AML-193 (cell line): ENCODE measurements at places on chromosomes 7 and 10.

DNA sequence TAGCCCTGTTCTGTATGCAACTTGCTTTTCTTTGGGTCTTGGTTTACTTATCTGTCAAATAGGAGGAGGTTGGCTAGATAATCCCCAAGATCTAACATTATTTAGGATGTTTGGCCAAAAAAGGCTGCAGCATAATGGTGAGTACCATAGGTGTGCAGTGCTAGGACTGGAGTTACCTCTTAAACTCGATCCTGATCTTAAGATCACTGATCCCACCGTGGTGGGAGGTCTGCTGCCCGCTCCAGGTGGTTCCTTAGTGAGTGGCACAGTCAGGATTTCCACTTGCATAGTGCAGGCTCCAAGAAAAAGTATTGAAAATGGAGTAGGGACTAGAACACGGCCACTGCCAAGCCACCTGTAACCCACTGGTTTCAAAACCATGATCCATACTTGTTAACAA is 66.9 kb downstream of the KLHDC10 start:
- DNase-seq = no peak

- no peak for DNase-seq
Measured at GRCh38 chr10:129194181-129194870, 272.7 kb upstream of the MGMT start.

GRCh38 chr10:67519434-67519833 is 176.6 kb downstream of the CTNNA3 start:
- DNase-seq = no peak

DNA sequence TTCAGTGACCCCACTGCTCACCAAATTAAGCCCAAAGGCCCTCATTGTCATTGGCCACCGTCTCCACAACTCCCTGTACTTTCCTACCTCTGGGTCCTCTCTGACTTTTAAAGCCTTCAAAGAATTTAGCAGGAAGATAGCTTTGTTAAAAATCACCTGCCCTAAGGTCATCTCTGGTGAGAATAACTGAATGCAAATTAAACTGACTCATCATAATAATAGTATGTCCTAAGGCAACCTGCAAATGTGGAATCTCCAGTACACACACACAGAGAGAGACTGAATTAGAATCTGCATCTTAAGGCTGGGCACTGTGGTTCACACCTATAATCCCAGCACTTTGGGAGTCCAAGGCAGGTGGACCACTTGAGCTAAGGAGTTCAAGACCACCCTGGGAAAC is 24.1 kb downstream of the OAT start:
- no peak for DNase-seq

DNA sequence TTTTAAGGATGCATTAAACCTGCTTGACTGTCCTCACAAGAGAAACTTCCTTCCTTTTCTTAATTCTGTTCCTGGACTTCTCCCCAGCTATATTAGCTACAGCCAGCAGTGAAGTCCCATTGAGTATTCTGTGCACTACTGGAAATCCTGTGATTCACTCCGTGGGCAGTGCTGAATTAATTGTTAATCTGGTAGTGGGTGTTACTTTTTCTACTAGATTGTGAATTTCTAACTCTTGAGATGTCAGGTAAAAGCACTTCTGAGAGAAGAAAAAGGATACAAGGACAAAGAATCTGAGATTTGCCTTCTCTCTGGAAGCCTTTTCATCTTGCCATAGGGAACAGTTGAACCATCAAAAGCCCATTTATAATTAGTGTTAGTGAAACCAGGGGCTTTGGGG is 33.9 kb downstream of the CYCS start:
- DNase-seq = no peak

GRCh38 chr7:136947347-136947746 is 78.9 kb downstream of the CHRM2 start:
- DNase-seq = no peak

- no peak for DNase-seq
Measured at GRCh38 chr10:120984221-120984620, 133.1 kb downstream of the WDR11 start.

GRCh38 chr10:107631876-107632275 is 467.4 kb upstream of the SORCS1 start:
- DNase-seq = no peak

DNA sequence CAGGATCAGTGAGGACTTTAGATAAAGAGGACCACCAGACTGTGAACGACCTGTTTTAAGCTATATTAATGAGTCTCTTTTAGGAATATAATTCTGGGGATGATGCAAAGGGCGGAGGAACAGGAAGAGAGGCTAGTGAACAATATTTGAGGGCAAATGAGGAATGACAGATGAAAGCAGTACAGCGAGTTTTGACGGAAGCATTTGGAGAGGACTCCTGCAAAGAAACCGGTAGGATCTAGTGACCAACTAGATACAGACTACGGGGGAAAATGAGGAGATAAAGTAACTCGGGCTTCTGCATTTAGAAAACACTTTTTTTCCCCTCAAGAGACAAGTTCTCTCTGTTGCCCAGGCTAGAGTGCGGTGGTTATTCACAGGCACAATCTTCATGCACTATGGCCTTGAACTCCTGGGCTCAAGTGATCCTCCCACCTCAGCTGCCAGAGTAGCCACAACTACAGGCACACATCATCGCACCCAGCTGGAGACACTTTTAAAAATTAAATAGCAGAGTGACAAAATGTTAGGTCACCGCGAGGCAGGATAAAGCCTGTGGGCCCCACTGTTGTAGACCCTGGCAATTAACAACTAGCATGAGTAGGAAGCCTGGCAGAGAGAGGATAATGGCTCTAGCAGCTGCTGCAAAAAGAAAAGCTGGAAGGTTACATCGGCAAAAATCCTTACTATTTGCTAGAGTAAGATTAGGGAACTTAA is 143.2 kb downstream of the SRPK2 start:
- no peak for DNase-seq

DNA sequence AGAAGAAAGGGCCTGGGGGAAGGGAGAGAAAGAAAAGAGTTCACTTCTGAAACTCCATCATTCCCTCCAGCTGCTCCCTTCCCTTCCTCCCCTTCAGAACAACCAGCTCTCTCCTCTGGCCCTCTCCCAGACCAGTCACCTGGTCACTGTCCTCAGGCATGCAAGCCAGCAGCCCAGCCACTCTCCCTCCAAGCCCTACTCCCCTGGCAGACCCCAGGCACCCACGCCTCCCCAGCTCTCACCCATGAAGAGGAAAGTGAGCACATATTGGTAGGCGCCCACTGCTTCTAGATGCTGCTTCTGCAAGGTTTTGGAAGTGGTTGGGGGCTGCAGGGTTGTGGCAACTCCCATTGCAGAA is 353 bp downstream of the MOGAT3 start:
- no peak for DNase-seq

DNA sequence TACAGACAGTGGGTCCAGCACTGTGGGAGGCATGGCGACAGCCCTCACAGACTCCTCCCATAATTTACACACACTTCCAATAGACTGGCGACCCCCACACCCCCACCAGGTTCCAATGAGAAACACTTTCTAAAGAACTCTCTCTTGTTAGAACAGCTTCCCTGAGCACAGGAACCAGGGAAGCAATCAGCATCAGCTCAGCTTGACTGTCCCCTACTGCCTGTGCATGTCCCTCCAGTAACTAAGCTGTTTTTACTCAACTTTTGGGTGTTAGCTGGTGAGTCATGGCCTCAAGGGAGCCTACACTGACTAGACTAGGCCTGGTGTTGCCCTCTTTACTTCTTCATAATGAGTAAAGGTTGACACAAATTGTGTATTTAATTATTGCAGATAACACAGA is 32.6 kb upstream of the HERPUD2 start:
- no peak for DNase-seq

DNA sequence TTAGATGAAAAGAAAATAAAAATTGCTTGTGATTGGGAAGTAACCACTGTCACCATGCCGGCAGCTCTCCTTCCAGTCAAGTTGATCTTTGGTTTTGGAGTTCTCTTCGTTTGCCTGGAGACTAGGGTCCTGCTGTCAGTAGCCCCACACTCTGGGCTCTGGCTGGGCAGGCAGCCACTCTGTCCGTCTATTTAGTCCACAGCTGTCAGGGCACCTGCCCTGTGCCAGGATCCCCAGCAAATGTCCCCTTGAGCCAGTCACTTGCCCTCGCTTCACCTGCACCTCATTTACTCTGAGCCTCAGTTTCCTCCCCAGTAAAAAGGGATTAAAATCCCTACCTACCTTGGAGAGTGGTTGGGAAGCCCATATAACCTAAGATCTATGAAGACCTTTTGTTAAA is 55.5 kb downstream of the PAX2 start:
- no peak for DNase-seq

DNA sequence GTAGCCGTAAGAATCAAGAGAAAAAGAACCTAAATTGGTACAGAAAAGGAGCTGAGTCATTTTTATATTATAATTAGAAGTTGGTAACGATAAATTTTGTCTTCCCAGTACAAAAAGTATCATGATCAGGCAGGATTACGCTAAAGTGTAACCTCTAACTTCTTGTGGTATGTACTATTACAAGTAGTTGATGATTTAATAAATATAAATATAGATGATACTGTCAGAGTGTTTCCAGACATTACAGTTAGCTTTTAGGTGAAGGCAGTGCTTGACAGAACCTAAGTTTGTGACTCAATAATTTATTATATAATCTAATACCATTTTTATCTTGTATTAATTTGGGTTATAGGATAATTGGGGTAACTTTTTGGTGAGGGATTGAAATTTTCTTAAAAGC is 53.4 kb downstream of the ZEB1 start:
- DNase-seq = no peak

DNA sequence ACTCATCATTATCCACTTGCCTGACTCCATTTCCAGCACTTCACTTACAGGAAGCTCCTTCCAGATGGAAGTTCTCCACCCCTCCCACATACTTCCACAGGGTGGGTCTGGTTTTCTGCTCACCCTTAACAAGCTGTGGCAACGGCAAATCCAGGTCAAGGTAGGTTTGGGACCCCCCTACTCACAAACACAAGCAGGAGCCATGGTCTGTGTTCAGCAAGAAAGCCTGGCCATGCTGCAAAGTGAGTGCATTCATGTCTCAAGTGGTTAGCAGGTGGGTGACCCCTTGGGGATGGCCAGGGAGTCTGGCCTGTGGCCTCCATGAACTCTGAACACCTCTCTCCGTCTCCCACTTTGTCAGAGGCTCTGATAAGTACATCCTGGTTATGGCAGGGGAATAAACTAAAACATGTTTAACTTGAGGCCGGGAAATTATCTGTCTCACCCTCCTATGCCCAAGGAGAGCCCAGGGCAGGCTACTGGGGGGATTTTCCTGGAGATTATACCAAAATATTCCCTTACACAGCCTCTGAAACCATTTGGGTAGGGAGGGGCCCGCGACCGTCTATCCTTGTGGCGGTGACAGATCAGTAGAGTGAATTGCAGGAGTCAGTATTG is 844 bp downstream of the XPNPEP1 start:
- no peak for DNase-seq

GRCh38 chr7:29548823-29549222 is 14.8 kb upstream of the PRR15 start:
- no peak for DNase-seq

DNA sequence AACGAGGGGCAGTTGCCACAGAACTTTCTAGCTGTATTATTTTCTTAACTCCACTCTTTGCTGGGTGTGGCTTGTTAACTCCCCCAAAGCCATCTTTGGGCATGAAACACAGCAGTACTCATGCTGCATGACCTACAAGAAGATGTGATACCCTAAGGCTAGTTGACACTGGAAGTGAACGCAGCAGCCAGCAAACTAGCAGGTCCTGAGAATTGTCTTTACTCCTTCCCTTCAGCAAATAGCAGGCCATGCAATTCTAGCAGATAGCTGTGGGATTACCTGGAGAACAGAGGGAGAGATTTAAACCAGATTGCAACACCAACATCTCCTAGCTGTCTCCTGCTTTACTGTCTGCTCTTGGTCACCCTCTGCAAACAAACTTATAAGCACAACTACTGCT is 688.0 kb upstream of the ZWINT start:
- DNase-seq = no peak

GRCh38 chr7:118312051-118312450 is 87.5 kb downstream of the ANKRD7 start:
- peak; percentile 38 for DNase-seq

DNA sequence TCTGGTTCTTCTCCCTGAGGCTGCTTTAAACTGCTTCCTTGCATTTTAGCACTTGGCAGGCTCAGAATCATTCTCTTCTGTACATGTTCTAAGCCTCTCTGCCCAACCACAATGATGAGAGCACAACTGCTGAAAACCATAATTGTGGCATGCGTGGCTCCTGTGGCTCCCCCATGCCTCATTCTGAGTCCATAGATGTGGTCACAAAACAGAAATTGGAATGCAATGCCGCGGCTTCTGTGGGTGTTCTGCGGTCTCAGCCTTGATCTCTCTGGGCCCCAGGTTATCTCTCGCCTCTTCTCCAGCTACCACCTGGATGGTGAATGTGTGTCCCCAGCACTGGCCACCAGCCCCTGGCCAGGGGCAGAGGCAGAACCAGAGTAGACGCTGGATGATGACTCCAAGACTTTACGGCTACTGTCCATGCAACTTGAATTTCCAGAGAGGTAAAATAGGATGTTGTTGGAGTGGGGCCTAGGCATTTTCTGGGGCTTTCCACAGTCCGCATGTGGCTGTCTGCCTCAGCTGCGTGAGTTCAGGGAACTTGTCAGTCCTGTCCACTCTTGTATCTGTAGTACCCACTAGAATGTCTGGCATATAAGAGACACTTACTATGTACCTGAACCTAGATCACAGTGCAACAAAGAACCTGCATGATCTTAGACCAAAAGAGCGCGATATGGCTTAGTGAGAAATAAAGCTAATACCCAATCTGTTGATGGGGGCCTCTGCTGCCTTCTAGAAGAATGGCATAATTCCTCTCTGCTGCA is 52.4 kb upstream of the ADRB1 start:
- no peak for DNase-seq

DNA sequence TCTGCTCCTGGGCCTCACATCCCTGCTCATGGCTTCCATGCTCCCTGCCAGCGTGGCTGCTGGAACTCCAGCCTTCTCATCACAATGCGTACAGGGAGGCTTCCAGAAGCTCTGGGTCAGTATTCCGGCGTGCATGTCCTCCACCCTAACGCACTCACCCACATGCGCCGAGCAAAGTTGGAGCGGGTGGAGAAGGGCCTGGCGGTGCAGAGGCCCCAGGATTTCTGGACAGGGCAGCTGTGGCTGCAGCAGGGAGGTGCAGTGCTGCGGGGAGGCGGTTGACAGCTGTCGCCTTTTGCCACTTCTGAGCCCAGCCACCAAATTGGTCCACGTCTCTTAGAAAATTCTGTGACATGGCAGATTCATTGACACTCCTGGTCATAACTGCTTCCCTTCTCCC is 33.6 kb upstream of the FAM20C start:
- DNase-seq = no peak

DNA sequence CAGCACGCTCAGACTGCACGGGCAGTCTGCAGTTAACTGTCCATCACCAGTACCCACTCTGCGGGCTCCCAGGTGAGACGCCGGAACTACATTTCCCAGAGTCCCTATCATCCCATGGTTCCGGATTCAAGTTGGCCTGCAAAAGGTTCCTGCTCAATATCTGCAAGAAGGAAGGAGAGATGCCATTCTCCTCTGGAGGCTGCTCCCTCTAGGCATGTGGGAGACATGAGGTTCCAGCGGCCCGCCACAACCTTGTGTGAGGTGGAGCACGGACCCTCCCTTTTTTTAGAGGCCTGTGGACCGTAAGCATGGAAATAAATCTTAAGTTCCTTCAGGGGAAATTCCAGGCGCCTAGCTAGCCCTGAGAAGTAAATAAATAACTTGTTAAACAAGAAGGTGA is 29.7 kb downstream of the NUP42 start:
- no peak for DNase-seq
